Gastroesophageal sphincter (tissue), 4 donors: ENCODE measurements at places on chromosomes 16 and 17. TPM values are rescaled to one million over a fixed set of nuclear protein-coding genes. Genes with fewer than 3 reads are reported as not detected.

The CACNG5 gene
- total RNA-seq = not detected

The PIK3R5 gene
- total RNA-seq = 10.8 TPM

The TLCD2 gene
- 4.2 TPM for total RNA-seq

DNA sequence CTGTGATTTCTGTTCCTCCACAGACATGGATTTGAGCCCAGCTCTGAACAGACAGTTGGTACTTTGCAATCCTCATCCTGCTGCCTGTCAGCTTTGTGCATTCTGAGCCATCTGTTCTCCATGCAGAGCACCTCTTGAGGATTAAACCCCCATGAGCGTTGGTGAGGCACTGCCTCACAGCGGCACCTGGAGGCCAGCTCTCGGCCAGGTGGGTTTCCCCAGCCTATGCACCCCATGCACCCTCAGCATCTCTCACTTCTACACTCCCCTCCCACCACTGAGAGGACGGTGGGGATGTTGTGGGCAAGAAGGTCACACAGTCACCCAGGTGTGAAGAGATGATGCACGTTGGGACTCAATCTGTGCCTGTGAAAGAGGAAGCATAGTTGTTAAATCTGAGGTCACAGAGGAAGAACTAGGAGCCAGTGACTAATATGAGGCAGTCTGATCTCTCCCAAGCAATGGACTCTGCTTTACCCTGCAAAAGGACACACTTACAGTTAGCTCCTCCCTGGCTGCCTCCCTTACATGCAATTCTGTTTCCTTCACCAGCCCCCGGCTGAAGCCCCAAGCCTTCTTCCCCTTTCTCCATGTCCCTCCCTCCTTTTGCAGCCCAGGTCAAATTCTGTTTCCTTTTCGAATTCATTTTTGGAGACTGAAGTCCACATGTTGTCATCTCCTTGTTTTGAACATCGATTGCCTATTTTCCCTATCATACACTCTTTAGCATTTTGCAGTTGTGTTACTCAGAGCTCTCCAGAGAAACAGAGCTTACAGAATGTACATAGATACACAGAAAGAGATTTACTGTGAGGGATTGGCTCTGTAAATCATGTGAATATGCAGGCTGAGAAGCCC, 58.5 kb downstream of the HS3ST3B1 start:
- peaks cover 12% of the 10 kb centered on the region for H3K27me3 ChIP-seq
- no peak for ATAC-seq

GRCh38 chr17:16507918-16508533, 16.0 kb upstream of the LRRC75A start:
- no peak for ATAC-seq
- H3K27ac ChIP-seq = no peak overlapping the region
- H3K4me3 ChIP-seq = no peak overlapping the region
- no peaks in the 10 kb centered on the region for H3K4me1 ChIP-seq
- no peaks in the 10 kb centered on the region for H3K27me3 ChIP-seq

- peak overlapping the region; percentile 82 for H3K27ac ChIP-seq
- no peaks in the 10 kb centered on the region for H3K4me1 ChIP-seq
- peaks cover 84% of the 10 kb centered on the region for H3K36me3 ChIP-seq
- ATAC-seq = no peak
- no peak overlapping the region for H3K4me3 ChIP-seq
Observed at GRCh38 chr17:80892900-80893603, 98.6 kb upstream of the CHMP6 start.

DNA sequence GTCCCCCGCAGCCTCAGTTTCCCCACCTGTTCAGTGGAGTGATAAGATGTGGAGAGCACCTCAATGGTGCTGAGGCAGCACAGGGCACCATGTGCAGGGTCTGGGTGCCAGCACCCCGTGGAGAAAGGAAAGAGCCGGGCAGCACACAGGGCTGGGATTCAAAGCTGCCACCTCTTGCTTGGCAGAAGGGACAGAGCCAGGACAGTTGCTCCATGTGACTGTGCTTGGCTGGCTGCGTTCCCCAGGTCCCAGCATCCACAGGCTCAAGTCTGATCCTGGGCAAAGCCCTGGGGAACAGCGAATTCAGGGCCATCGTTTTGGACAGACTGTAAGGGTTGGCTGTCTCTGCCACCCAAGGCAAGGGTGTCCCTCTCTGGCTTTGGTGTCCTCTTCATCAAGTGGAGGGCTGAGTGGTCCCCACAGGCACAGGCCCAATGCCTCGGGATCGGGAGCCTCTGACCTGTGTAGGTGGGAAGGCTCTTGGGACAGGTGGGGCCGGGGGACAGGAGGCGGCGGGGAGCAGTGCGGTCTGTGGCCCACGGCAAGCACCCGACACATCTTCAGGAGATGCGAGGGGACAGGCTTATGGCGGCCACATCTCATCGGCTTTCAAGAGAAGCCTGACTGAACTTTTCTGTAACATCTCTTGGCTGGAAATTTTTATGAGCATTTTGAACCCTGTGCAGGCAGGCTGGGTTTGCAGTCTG, 8.5 kb downstream of the ZNF469 start:
- no peak for ATAC-seq
- H3K4me1 ChIP-seq = no peaks in the 10 kb centered on the region
- no peaks in the 10 kb centered on the region for H3K36me3 ChIP-seq
- no peak overlapping the region for H3K27ac ChIP-seq
- H3K27me3 ChIP-seq = peaks cover 48% of the 10 kb centered on the region
